ENCODE measurements at places on chromosomes 12 and 14.

GRCh38 chr14:25375639-25376038, 325.7 kb upstream of the STXBP6 start:
- DNase-seq: no peak

DNA sequence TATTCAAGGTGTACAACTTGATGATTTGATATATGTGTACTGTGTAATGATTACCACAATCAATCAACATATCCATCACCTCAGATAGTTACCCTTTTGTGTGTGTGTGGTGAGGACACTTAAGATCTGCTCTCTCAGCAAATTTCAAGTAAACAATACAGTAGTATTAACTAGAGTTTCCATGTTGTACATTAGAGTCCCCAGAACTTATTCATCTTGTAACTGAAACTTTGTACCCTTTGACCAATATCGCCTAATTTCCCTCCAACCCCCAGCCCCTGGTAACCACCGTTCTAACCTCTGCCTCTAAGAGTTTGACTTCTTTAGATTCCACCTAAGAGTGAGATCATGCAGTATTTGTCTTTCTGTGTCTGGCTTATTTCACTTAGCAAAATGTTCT, 12.1 kb downstream of the ADCK1 start:
- no peak for DNase-seq

DNA sequence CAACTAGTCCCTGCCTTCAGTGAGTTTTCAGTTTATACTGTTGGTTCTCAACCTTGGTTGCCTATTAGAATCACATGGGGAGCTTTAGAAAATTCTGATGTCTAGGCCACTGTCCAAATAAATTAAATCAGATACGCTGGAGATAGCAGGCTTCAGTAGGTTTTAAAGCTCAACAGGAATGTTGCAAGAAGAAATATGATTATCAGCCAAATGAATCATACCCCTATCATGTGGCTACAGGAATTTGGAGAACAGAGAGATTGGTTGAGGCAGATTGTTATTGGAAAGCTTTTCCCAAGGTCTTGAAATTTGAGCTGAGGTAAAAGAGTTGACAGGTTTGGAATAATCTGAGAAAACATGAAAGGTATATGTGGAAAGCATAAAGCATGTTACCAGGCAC, 125.3 kb downstream of the WIF1 start:
- DNase-seq: no peak

DNA sequence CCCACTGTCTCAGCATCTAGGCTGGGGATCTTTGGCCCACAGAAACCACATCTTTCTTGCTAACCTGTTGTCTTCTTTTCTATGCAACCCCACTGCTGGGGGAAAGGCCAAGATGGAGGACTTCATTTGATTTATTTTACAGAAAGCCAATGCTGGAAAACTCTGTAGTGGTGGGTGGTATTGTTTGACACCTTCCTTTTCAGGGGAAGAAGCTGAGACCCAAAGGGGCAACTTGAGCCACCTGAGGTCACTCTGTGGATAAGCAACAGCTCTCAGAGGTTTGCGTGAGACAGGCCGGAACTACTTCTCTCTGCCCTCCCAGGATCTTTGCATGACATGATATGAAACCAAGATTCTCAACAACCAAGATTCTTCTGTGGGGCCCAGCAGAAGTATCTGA, 645.2 kb downstream of the VRK1 start:
- no peak for DNase-seq

DNA sequence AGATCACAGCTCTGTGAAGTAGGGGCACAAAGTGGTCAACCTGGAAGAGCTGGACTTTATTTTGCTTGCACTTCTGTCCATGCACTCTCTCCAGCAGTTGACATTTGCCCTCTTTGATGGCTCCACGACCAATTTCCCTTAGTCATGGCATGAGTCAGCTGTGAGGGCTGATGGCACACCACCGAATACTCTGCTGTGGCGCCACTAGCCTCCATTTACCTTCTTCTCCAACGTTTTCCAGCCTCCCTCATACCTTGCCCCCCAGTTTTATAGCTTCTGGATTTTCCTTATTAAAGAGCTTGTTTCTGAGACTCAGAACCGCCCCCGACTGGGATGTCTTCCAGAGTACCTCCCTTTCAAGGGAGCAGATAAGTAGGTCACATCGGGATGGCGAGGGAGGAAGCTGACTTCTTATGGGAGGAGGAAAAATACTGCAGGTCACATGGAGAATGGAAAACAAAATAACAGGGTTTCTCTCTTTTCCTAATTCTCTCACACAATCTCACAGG, 17.6 kb downstream of the NINJ2 start:
- DNase-seq: no peak

- no peak for DNase-seq
Observed at GRCh38 chr12:47504775-47505446, 200.9 kb downstream of the RPAP3 start.

Data from activated CD4-positive, alpha-beta T cell treated with anti-CD3 and anti-CD28 coated beads for 4 hours (primary cell).